Stimulated activated CD4-positive, alpha-beta T cell treated with anti-CD3 and anti-CD28 coated beads, Interleukin-12 subunit alpha, Interleukin-12 subunit beta, amount 100 ng/mL, for 48 hours (primary cell): ENCODE measurements at places on chromosomes 5 and 9.

GRCh38 chr5:96597438-96598020 lies 64.6 kb upstream of the CAST start:
- DNase-seq: peak; percentile 20

- DNase-seq: no peak
These were observed 39.5 kb downstream of the TENT4A start for GRCh38 chr5:6752782-6753181.

GRCh38 chr9:81787747-81788632 lies 98.6 kb upstream of the TLE1 start:
- no peak for DNase-seq

DNA sequence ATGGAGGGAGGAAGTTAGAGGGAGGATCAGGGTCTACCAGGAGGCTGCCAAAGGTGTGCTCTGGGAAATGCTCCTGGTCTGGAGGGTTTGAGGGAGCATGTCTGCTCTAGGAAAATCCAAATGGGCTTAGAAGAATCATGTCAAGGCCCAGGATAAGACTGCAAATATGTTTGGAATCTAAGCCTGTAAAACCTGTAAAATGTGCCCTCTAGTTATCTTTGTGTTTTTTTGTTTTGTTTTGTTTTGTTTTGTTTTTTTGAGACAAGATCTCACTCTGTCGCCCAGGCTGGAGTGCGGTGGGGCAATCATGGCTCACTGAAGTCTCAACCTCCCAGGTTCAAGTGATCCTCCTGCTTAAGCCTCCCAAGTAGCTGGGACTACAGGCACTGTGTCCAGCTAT lies 135.4 kb downstream of the FGF1 start:
- DNase-seq: no peak

- no peak for DNase-seq
These were observed 81.0 kb downstream of the SHB start for GRCh38 chr9:37988041-37988440.

DNA sequence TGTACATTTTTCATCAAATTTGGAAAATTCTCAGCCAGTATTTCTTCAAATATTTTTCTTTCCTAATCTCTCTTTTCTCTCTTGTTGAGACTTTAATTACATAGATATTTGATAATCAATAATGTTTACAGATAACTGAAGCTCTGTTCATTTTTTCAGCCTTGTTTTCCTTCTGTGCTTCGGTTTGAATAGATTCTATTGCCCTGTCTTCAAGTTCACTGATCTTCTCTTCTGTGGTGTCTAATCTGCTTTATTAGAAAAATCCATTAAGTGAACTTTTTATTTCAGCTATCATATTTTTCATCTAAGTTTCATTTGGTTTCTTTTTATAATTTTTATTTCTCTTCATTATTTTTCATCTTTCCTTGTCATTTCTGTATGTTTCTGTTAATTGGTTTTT lies 54.1 kb downstream of the AMBP start:
- DNase-seq: no peak

DNA sequence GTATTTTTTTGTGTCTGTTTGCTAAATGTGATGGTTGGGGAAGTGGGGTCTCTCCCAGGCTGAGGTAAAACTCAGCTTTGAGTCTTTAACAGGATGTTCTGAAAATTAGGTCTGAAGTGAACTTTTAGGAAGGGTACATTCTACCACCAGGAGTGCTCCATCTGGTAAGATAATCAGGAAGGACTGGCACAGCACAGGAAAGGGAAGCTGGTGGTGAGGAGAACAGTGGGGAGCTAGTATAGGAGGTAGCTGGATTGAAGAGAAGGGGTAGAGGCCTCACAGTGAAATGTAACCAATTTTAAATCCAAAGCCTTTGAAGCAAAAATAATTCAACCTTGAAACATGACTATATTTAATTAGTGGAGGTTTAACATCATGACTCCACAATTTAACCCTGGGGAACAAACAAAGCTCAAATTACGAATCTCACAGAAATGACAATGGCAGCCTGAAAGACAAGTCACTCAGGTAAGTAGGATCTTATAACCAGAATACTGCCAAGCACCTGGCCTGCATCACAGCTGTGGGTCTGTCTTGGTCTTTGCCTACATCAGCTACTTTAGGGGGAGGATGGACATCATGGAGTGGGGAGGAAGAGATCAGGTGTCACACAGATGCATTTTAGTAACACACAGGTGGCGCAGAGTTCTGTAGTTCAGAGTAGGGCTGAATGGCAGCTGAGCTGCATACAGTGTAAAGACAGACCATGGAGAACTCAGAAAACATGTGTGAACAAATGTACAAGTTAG lies 445.3 kb downstream of the DMRT2 start:
- DNase-seq: no peak

DNA sequence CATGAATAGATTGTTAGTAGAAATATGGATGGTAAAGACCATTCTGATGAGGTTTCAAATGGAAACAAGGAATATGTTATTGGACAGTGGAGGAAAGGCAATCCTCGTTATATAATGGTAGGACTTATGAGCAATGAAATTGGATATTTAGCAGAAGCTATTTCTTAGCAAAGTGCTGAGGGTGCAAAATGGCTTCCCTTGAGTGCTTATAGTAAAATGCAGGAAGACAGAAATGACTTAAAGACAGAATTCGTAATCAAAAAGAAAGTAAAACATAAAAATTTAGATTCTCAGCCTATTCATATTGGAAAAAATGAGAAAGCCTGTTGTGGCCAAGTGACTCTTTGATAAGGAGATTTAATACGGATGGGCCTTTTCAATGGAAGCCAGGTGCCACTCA lies 102.1 kb upstream of the ADRA1B start:
- no peak for DNase-seq
